A549 (cell line): ENCODE measurements at places on chromosomes 11 and 22. TPM values are rescaled to one million over a fixed set of nuclear protein-coding genes. Genes with fewer than 3 reads are reported as not detected.

The MEI1 gene
- not detected in 3 replicates for polyA plus RNA-seq

The CARD18 gene
- polyA plus RNA-seq = not detected in 3 replicates

The ANO5 gene
- 2.7 to 3.3 TPM (median 3.1 TPM) in 3 replicates for polyA plus RNA-seq

The TSKU gene
- polyA plus RNA-seq = 145 to 171 TPM (median 164 TPM) in 3 replicates

The SCGB1A1 gene
- not detected in 3 replicates for polyA plus RNA-seq

The BATF2 gene
- polyA plus RNA-seq = 0.21 to 0.35 TPM (median 0.29 TPM) in 3 replicates

The OR52I1 gene
- not detected in 3 replicates for polyA plus RNA-seq

The UPB1 gene
- 0.04 to 0.07 TPM (median 0.04 TPM) in 3 replicates for polyA plus RNA-seq

The PHLDB1 gene
- 17.9 to 20.0 TPM (median 19.4 TPM) in 3 replicates for polyA plus RNA-seq

The SYVN1 gene
- polyA plus RNA-seq = 22.4 to 26.9 TPM (median 25.1 TPM) in 3 replicates

The AAMDC gene
- polyA plus RNA-seq = 31.3 to 41.8 TPM (median 36.5 TPM) in 3 replicates

The TPH1 gene
- polyA plus RNA-seq = 0.08 to 0.09 TPM (median 0.09 TPM) in 3 replicates

The CYP2D6 gene
- 0.63 to 1.0 TPM (median 0.91 TPM) in 3 replicates for polyA plus RNA-seq

The PRSS23 gene
- 199 to 247 TPM (median 217 TPM) in 3 replicates for polyA plus RNA-seq
